ENCODE measurements at places on chromosomes 4 and X.

GRCh38 chr4:93203708-93204107 is 624.8 kb upstream of the ATOH1 start:
- DNase-seq = no peak

GRCh38 chrX:14355556-14355955 is 173.8 kb upstream of the GLRA2 start:
- no peak for DNase-seq

GRCh38 chr4:177093964-177094363 is 215.7 kb upstream of the NEIL3 start:
- no peak for DNase-seq

DNA sequence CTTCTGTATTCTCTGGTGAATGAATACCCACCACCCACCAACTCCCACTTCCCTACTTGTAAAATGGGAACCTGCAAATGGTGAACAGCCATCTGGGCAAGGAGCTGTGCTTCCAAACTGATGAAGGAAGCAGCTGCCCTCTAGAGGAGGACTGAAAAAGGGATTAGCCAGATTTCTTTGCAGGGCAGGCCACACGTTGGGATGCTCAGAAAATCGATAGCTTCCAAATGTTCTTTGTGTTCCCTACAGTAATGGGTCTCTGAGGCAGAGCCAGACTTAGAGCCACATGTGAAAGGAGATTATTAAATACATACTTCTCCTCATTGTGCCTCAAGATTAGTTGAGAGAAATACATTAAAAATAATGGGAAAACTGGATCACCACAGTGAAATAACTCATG is 39.3 kb upstream of the LPAR4 start:
- DNase-seq = peak; percentile 0
